ENCODE measurements at places on chromosomes 2 and 18.

DNA sequence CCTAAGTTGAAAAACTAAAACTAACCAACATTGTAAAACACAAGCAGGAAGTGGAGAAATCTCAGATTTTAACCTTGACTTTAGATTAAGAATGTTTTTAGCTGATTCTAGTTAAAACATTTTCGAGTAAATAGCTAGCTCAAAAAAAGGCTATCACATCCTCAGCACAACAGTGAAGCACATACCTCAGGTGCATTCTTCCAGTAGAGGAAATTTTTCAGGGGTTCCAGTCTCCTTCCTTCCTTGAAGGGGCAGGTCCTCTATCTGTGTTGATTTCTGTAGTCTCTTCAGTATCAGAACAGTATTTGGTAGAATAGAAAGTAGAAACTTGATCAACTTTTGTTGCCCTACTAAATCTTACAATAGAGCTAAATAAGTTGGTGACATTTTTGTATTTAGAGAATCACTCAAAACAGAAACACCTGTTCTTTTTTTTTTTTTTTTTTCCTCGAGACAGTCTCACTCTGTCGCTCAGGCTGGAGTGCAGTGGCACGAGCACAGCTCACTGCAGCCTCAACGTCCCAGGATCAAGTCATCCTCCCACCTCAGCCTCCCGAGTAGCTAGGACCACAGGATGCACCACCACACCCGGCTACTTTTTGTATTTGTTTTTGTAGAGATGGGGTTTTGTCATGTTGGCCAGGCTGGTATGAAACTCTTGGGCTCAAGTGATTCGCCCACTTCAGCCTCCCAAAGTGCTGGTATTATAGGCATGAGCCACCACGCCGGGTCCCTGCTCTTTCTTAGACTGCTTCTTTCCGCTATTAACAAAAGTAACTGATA is 6.9 kb upstream of the GPR155 start:
- no peak for DNase-seq

DNA sequence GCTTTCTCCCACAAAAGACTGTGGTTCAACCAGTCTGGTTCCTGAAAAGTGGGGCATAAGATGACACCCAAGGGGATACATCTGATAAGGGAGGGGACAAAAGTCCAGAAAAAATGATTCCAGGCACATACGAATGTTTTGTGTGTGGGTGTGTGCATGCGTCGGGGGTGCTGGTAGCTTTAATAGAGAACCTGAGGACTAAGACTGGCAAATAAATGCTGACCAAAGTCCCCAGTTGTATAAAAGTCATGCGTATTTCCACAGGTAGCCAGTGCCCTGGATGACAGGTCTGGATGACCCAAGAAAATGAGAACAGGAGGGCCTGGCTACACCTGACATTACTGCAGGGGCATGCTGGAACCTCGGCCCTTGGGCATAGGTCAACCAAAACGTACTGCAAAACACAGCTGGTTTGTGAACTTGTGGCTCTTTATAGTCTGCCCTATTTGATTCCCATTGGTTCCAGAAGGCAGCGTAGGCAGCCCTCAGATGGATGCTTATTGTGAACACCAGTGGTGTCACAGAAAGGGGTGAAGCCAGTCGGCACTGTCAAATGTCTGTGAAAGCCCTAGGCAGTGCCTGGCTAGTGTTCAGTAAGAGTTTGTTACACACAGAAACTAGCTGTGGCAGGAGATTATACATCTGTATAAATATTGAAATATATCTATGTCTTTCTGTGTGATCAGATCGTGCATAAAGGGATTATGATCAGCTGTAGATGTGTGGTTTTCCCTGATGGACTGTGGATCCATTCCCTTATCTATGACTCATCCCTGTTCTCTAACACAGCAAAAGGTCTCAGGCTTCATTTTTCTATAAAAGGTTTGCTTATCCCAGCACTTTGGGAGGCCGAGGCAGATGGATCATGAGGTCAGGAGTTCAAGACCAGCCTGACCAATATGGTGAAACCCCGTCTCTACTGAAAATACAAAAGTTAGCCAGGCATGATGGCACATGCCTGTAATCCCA is 58.3 kb downstream of the INSIG2 start:
- DNase-seq = no peak

DNA sequence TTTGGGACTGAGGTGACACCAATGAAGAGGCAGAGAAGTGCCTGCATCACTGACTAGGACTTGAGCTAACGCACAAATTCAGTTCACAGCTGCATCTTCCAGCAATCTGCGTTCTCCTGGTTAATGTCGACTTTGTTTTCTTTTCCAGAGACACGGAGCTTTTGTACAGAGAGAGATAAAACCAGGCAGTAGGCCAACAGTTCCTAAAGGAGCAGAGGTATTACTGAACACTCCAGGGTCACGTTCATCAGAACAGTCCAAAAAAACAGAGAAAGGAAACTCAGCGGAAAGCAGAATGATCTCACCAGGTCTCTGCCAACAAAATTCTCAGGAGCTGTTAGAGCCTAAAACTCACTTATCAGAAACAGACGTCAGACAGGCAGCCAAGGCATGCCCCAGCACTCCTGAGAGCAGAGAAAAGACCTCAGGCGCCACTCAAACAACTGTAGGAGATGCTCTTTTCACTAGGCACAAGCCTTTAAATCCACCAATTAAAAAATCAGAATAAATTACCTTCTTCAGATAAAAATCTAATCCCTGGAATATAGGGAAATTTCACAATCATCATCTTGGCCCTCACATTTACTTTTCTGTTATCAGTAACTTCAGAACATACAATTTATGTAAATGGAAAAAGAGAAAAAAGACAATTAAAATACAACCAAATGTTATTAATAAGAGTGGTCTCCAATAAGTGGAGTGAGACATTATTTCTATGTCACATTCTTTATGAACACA is 95.9 kb upstream of the SPTBN1 start:
- DNase-seq = peak; percentile 62

DNA sequence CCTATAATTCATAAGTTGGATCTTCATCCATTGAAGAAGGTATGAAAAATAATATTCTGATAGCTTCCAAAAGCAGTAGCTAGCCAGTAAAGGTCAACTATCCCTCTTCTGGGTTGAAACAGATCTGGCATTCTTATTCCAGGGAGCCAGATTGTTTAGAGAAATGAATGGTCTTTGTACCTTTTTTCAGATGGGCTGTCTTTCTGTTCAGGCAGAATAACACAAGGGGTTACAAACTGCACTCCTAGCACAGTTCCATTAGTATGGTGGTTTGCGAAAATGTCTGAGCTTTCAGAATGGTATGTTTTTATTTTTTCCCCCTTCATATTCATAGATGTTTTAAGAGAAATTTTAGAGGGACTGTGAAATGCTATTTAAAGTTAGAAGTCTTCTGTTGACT is 47.5 kb upstream of the TMEM178A start:
- no peak for DNase-seq

- no peak for DNase-seq
These were observed 87.2 kb downstream of the PHLPP1 start for GRCh38 chr18:62802523-62802922.

DNA sequence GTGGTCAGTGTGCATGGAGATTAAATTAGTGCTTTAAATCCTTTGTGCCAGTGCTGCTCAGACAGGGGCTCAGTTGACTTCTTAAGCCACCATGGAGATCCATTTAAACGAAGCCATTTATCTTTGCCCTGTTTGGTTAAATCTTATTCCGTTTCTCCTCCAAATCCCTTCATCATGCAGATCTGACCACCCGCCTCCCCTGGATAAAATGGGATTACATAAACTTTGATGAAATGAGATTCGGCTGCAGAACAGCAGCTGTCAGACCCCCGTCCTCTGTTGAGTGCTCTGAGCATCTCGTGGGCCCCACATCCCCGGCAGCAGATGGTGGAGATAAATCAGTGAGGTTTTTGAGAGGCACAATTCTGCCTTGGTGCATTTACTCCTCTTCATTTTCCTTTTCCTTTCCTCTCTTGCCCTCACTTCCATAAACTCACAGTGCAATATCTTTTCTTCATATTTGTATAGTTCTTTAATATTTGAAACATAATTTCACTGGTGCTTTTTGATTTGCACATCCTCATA is 84.4 kb upstream of the TWIST2 start:
- DNase-seq = no peak

GRCh38 chr2:160293391-160294091 is 93.5 kb upstream of the ITGB6 start:
- no peak for DNase-seq

DNA sequence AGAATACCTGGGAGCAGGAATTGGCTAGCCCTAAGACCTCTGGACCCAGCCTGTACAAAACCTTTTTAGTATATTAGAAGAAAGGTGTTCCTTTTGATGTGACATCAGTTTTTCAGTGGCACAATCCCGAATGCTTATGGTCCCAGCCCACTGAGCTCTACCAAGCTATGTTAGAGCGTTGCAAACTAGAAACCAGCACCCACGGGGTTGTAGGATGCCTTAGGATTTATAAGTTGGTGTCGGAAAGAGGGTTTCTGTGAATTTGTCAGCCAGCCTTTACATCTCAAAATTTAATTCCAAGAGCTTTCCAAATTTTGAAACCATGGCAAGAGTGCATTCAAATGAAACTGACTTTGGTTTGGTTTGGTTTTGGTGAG is 499 bp upstream of the LMAN1 start:
- DNase-seq = no peak
